ENCODE measurements at places on chromosomes 1 and 21.

DNA sequence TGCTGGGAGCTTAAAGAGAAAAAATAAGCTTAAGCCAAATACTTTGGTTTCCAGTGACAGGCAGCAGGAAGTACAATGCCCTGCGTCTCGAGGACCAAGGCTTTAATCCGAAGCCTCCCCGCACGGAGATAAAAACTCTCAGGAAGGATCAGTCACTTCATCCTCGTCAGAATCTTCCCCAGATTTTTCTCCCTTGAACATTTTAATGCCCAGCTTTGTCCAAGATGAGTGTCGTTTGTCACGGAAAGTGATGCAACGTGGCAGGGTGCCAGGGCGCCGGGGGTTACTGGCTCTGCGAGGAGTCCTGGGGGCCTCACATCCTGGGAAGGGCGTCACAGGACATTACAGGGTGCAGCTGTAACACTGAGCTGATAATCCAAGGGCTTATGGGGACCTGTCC lies 25.2 kb upstream of the PCBP3 start:
- DNase-seq, result no peak

GRCh38 chr21:16353764-16354163 lies 624.0 kb downstream of the USP25 start:
- no peak for DNase-seq

- DNase-seq, result no peak
Measured at GRCh38 chr21:26758083-26758880, 86.9 kb downstream of the ADAMTS1 start.

DNA sequence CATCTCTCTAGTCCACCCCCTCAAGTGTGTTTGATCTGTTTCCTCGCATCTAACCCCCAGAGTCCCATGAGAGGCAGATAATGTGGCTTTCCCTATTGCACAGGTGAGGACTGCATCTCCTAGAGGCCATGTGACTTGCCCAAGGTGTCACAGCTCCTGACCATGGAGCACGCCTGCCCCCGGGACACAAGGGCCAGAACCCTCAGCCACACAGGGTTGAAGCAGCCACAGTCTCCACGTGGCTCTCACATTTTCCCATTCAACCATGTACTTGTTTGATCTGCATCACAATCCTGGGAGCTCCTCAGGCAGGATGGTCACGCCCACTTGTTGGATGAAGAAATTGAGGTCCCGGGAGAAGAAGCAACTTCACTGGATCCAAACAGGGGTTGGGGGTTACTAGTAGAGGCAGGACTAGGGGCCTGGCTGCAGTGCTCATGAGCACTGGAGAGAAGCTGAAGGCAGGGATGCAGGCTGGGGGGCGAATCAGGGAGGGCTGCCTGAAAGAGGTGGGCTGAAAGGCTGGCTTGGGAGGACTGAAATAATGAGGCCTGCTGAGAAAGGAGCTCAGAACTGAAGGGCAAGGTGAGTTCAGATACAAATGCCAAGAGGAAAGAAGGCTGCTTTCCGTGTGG lies 207.9 kb downstream of the PTPRU start:
- DNase-seq, result no peak

DNA sequence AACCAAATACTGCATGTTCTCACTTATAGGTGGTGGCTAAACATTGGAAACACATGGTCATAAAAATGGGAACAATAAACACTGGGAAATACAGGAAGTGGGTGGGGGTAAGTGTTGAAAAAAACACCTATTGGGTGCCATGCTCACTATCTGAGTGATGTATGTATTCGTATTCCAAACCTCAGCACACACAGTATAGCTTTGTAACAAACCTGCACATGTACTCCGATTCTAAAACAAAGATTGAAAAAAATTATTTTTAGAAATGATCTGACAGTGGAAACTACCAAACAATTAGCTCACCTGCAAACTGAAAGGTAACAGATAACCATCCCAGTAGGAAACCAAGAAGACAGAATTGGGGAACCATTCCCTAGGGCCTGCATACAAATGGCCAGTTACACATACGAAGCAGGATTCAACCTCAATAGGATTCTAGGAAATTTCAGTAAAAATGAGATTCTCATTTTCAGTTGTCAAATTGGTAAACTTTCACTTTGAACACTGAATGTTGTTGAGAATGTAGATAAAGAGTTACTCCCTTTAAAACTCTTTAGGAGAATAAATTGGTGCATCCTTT lies 88.1 kb upstream of the LRRC8D start:
- no peak for DNase-seq

DNA sequence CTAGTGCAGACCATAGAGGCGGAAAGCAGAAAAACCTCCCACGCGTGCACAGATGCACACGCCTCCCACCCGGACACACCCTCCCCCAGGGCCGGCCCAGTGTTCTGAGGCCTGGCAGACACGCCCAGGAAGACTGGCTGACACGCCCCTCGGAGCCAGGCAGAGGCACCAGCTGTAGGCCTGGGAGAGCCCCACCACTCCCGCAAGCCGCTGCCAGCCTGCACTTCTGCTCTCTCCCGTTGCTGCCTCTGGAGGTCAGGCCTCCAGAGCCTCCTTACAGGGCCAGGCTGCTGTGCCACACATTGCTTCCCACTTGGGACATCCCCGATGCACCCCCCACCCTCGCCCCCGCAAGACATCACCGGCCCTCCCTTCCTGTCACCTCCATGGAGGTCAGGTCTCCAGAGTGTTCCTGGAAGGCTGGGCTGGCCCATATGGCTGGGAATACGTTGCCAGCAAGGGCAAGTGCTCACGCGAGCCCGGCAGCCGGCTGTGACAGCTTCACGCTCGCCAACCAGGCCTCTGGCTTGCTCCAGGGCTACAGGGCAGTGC lies 40.4 kb downstream of the CASZ1 start:
- no peak for DNase-seq

- DNase-seq, result no peak
Measured at GRCh38 chr1:186869526-186870228, 40.9 kb downstream of the PLA2G4A start.

GRCh38 chr1:99279525-99279924 lies 15.2 kb downstream of the PLPPR4 start:
- no peak for DNase-seq
